Karpas-422 (cell line): ENCODE measurements at places on chromosomes 16 and 17.

DNA sequence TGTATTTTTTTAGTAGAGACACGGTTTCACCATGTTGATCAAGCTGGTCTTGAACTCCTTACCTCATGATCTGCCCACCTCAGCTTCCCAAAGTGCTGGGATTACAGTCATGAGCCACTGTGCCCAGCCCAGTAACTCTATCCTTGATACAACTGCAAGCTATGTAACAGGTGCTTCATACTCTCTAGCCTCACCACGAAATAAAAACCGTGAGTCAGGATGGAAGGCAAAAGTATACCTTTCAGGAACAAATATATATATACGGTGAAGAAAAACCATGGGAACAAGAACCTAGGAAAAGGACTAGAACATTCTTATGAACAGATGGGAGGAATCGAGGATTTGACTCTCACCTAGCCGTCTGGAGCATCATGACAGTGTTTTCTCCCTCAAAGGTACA lies 9.6 kb upstream of the FBF1 start:
- DNase-seq = no peak
- H3K4me1 ChIP-seq = peaks cover 6% of the 10 kb centered on the region
- no peak overlapping the region for H3K27ac ChIP-seq
- H3K27me3 ChIP-seq = no peaks in the 10 kb centered on the region
- peaks cover 19% of the 10 kb centered on the region; the same call in 1 of the 2 replicates for H3K36me3 ChIP-seq

DNA sequence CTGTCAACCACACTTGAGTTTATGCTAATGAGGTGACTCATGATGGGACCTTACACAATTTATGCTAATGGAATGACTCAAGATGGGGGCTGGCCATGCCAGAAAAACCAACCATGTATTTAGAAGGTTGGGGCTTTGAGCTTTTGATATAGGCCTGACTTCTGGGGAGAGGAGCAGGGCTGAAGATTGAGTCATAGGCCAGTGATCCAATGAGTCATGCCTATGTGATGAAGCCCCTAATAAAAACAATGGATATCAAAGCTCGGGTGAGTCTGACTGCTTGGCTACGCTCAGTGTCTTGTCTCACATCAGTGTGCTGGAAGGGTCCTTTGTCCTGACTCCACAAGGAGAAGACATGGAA lies 7.3 kb downstream of the MFSD6L start:
- H3K27me3 ChIP-seq = no peaks in the 10 kb centered on the region
- no peaks in the 10 kb centered on the region for H3K36me3 ChIP-seq
- no peak for DNase-seq
- H3K4me1 ChIP-seq = no peaks in the 10 kb centered on the region
- no peak overlapping the region for H3K4me3 ChIP-seq
- H3K27ac ChIP-seq = no peak overlapping the region

DNA sequence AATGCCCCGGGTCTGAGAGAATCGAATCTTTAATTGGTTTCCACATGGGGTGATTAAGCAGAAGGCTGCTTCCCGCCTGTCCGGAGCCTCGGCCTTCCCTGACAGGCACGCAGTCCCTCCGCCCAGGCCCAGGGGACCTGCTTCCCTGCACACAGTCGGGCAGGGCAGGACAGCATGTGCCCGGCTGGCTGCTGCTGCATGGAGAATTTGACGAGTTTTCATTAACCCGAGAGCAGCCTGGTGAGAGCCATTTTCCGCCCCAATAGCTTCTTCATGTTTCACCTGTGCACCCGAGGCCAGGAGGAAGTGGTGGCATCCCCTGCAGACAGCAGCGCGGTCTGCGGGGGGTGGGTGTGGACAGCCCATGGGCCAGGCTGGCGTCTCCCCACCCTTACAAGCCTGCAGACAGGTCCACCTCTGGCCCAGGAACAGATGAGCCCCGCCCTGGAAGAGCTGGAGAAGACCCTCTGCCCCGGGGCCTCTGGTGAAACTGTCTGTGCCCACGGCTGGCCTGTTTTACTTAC lies 67.0 kb downstream of the KLHDC4 start:
- peaks cover 53% of the 10 kb centered on the region for H3K4me1 ChIP-seq
- peak overlapping the region; percentile 75 for H3K27ac ChIP-seq
- no peak overlapping the region for H3K4me3 ChIP-seq
- peak; percentile 62 for DNase-seq

DNA sequence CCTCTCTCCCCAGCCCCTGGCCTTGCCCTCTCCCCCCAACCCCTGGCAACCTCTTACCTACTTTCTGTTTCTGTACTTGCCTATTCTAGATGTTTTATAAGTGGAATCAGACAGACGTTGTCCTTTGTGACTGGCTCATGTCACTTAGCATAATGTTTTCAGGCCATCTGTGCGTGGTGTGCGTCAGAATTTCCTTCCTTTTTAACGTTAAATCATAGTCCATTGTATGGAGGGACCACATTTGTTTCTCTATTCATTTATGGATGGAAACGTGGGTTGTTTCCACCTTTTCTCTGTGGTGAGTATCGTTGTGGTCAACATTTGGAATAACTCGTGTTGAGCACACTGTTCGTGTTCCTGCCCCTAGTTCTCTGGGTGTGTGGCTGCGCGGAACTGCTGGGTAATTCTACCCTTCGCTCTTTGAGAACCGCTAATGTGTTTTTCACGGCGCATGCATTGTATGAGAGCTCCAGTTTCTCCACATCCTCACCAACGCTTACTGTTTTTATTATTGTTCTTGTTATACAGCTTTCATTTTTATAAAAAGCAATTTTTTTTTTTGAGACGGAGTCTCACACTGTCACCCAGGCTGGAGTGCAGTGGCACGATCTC lies 26.3 kb downstream of the ACTG1 start:
- peaks cover 9% of the 10 kb centered on the region for H3K4me1 ChIP-seq
- H3K36me3 ChIP-seq = no peaks in the 10 kb centered on the region
- no peak overlapping the region for H3K4me3 ChIP-seq
- no peak overlapping the region for H3K27ac ChIP-seq
- DNase-seq = no peak

DNA sequence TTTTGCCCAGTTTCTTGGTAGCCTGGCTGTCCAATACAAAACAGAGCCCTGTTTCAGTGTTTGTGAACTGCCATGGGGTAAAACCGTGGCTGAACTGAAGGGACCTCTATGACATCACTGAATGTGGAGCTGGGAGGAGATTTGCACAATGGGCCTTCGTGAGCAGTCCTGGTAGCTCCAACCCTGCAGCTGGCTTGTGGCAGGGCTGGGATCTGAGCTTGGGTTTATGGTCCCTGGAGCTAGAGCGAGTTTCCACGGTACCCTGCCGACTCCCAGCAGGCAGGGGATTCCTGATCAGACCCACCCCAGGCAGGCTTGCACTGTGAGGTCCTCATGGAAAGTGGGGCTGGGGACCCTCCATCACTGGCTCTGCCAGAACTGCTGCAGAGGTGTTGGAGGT lies 247.0 kb downstream of the GSG1L start:
- H3K36me3 ChIP-seq = no peaks in the 10 kb centered on the region
- no peak overlapping the region for H3K27ac ChIP-seq
- H3K4me1 ChIP-seq = no peaks in the 10 kb centered on the region
- H3K27me3 ChIP-seq = no peaks in the 10 kb centered on the region

GRCh38 chr17:76826330-76827068 lies 41.7 kb upstream of the MGAT5B start:
- 0 out of 2 replicates have a peak, but pooled peaks cover 3% of the 10 kb centered on the region for H3K4me1 ChIP-seq
- no peak for DNase-seq
- no peak overlapping the region for H3K4me3 ChIP-seq
- H3K27ac ChIP-seq = no peak overlapping the region
- H3K36me3 ChIP-seq = no peaks in the 10 kb centered on the region

DNA sequence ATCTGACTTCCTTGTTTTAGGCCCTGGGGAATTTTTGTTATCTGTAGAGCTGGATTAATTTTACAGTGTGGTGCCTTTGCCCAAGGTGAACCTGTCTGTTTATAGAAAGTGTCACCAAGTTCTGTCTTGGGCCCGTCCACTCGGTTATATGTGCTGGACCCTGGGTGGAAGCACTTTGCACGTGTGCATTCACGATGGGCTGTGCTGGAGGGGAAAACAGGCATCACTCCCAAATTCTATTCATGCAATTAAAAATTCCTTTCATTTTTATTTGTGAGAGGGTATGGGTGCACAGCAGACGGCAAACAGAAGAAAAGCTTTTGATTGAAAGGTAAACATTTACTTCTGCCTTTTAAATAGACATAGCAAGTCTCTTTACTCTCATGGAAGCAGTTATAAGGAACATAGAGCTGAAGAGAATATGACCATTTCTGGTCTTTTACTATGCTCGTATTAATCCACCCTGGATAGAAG lies 101.2 kb downstream of the WWOX start:
- no peak overlapping the region for H3K4me3 ChIP-seq
- H3K4me1 ChIP-seq = peaks cover 29% of the 10 kb centered on the region
- H3K27ac ChIP-seq = no peak overlapping the region
- no peak for DNase-seq

- no peaks in the 10 kb centered on the region for H3K4me1 ChIP-seq
- no peak overlapping the region for H3K27ac ChIP-seq
- DNase-seq = no peak
- no peaks in the 10 kb centered on the region for H3K27me3 ChIP-seq
Measured at GRCh38 chr17:6233856-6234255, 163.7 kb downstream of the WSCD1 start.

- H3K4me3 ChIP-seq = no peak overlapping the region
- H3K36me3 ChIP-seq = no peaks in the 10 kb centered on the region
- no peaks in the 10 kb centered on the region; the same call in 1 of the 2 replicates for H3K4me1 ChIP-seq
Measured at GRCh38 chr17:14202388-14203166, 34.1 kb downstream of the CDRT15 start.

DNA sequence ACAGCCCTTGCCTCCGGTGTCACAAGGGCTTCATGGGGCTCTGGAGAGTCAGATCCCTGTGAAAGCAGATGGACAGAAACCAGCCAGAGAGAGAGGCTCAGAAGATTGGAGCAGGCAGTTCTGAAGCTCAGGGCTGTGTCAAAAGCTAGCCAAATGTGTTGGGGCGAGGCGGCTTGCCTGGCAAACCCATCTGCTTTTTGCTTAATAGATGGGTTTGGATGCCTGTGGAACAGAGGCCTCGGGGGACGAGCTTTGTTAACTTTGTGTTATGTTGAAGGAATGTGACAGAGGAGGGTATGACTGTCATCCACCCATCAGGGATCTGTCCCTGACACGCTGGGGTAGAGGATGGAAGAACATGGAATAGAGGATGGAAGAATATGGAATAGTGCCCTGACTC lies 21.0 kb upstream of the SLC12A3 start:
- H3K36me3 ChIP-seq = peaks cover 18% of the 10 kb centered on the region; the same call in 1 of the 2 replicates
- no peak overlapping the region for H3K4me3 ChIP-seq
- no peaks in the 10 kb centered on the region for H3K27me3 ChIP-seq
- peaks cover 4% of the 10 kb centered on the region; the same call in 1 of the 2 replicates for H3K4me1 ChIP-seq
- no peak for DNase-seq

DNA sequence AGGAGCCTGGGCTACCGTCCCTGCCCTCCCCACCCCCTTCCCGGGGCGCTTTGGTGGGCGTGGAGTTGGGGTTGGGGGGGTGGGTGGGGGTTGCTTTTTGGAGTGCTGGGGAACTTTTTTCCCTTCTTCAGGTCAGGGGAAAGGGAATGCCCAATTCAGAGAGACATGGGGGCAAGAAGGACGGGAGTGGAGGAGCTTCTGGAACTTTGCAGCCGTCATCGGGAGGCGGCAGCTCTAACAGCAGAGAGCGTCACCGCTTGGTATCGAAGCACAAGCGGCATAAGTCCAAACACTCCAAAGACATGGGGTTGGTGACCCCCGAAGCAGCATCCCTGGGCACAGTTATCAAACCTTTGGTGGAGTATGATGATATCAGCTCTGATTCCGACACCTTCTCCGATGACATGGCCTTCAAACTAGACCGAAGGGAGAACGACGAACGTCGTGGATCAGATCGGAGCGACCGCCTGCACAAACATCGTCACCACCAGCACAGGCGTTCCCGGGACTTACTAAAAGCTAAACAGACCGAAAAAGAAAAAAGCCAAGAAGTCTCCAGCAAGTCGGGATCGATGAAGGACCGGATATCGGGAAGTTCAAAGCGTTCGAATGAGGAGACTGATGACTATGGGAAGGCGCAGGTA lies 762 bp downstream of the CDK12 start:
- H3K4me1 ChIP-seq = peaks cover 39% of the 10 kb centered on the region
- H3K27ac ChIP-seq = peak overlapping the region; percentile 84
- DNase-seq = no peak
- H3K36me3 ChIP-seq = peaks cover 9% of the 10 kb centered on the region; the same call in 1 of the 2 replicates
- no peaks in the 10 kb centered on the region for H3K27me3 ChIP-seq
- peak overlapping the region; percentile 96 for H3K4me3 ChIP-seq

GRCh38 chr16:49514073-49514980 lies 140.7 kb downstream of the C16orf78 start:
- no peaks in the 10 kb centered on the region for H3K36me3 ChIP-seq
- no peak overlapping the region for H3K4me3 ChIP-seq
- no peaks in the 10 kb centered on the region for H3K27me3 ChIP-seq
- no peak for DNase-seq

- H3K27ac ChIP-seq = no peak overlapping the region
- no peak for DNase-seq
- H3K4me1 ChIP-seq = no peaks in the 10 kb centered on the region
- no peaks in the 10 kb centered on the region for H3K27me3 ChIP-seq
Measured at GRCh38 chr16:79493911-79494310, 106.6 kb downstream of the MAF start.

DNA sequence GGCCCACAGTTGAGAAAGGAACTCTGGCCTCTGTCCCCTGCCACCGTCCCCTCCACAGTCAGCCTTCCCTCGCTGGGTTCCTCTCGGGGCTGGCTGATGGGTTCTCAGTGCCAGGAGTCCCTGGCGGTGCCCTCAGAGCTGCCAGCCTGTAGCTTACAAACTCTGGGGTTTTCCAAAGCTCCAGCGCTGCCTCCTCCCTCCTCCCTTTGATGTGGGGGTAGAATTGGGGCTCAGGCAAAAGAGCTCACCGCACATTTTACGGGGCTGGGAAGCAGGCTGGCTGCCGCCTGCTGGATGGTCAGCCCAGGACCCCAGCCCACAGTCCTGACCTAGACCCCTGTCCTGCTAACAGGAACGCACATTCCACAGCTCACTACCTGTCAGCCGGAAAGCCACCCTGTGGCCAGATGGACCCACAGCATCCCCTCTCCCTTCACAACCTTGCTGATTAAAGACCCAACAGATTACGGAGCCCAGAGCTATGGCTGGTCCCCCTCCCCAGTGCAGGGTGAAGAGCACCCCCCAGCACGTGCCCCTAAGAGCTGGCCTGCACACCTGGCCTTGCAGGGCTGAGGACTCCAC lies 6.0 kb downstream of the VASN start:
- peaks cover 13% of the 10 kb centered on the region for H3K4me1 ChIP-seq
- H3K27ac ChIP-seq = no peak overlapping the region
- DNase-seq = no peak
- no peaks in the 10 kb centered on the region; the same call in 1 of the 2 replicates for H3K36me3 ChIP-seq

GRCh38 chr16:30335598-30336474 lies 19.3 kb downstream of the CD2BP2 start:
- peaks cover 14% of the 10 kb centered on the region for H3K4me1 ChIP-seq
- no peaks in the 10 kb centered on the region for H3K27me3 ChIP-seq
- peak overlapping the region; percentile 74 for H3K4me3 ChIP-seq
- peak overlapping the region; percentile 79 for H3K27ac ChIP-seq

- no peak overlapping the region for H3K27ac ChIP-seq
- no peak overlapping the region for H3K4me3 ChIP-seq
- no peaks in the 10 kb centered on the region for H3K27me3 ChIP-seq
- H3K4me1 ChIP-seq = no peaks in the 10 kb centered on the region
- no peaks in the 10 kb centered on the region for H3K36me3 ChIP-seq
- DNase-seq = no peak
Measured at GRCh38 chr17:79910985-79911361, 71.7 kb upstream of the CBX4 start.

- H3K36me3 ChIP-seq = no peaks in the 10 kb centered on the region
- DNase-seq = no peak
- H3K27ac ChIP-seq = no peak overlapping the region
- no peaks in the 10 kb centered on the region for H3K27me3 ChIP-seq
Measured at GRCh38 chr17:29225396-29225795, 21.3 kb upstream of the CRYBA1 start.

GRCh38 chr16:81275064-81275532 lies 36.6 kb downstream of the BCO1 start:
- H3K27me3 ChIP-seq = no peaks in the 10 kb centered on the region
- DNase-seq = no peak
- H3K27ac ChIP-seq = no peak overlapping the region
- no peaks in the 10 kb centered on the region for H3K36me3 ChIP-seq
- no peaks in the 10 kb centered on the region for H3K4me1 ChIP-seq
